Right lobe of liver (tissue), 6 donors: ENCODE measurements at places on chromosomes 12 and 14. TPM values are rescaled to one million over a fixed set of nuclear protein-coding genes. Genes with fewer than 3 reads are reported as not detected.
A peak's percentile ranks its signal among the peaks of the same experiment; 100 is the strongest.

GRCh38 chr12:51320311-51320694, 3.7 kb downstream of the BIN2 start:
- no peak for DNase-seq

GRCh38 chr12:3113671-3114325, 36.6 kb downstream of the TSPAN9 start:
- DNase-seq, result peak; percentile 77

Gene CCDC85C
- 20.5 TPM for total RNA-seq

- DNase-seq, result no peak
These were observed 465.5 kb upstream of the ATP2B1 start for GRCh38 chr12:90174198-90174510.

DNA sequence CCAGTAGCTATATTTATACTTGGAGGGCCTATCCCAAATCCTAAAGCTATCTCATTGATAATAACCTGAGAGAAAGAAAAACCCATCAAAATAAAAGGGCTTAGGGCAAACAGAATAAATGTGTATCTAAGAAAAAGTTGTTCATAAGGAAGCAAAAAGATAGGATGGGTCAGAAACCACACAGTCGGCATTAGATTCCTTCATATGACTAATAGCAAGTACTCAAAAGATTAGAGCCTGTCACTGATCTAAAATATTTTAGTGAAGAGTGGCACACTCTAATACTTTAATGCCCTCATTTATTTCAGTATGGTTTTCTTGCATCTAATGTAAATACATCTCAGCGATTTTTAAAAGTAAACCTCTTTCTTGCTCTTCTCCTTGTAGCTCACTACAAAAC, 17.1 kb upstream of the NAV3 start:
- no peak for DNase-seq

- DNase-seq, result no peak
These were observed 34.9 kb upstream of the SPTSSA start for GRCh38 chr14:34496679-34497513.

DNA sequence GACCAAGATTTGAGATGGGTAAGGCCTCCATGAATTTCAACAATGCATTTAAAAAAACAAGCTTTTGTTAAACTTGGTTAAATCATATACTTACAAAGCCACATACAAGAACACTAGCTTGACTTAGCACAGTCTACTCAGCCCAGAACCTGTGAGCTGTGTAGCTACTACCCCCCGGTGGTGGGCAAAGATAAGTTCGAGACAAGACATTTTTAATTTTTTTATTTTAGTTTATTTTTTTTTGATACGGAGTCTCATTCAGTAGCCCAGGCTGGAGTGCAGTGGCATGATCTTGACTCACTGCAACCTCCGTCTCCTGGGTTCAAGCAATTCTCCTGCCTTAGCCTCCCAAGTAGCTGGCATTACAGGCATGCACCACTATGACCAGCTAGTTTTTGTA, 3.7 kb upstream of the NECAP1 start:
- no peak for DNase-seq

Gene EML5
- 0.56 TPM for total RNA-seq

DNA sequence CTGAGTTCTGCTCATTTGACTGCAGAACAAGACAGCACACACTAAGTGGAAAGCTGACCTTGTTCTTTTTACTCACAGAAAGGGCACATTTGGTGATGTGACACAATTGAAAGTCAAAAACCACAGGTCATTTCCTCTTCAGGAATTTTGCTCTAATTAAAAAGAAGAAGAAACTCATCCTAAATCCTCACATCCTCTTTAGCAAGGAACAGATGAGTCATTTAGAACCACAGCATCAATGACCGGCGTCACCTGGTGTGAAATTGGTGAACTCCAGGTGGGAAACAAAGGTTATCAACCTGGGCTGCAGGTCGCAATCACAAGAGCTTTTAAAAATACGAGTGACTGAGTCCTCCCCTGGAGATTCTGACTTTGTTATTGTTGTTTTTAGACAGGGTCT, 2.9 kb upstream of the RNU6-8 start:
- DNase-seq, result no peak

- no peak for DNase-seq
These were observed 64.3 kb downstream of the PCNX1 start for GRCh38 chr14:70971560-70971959.

Gene MTRFR
- 7.5 TPM for total RNA-seq

Gene PIWIL1
- total RNA-seq, result not detected

GRCh38 chr14:102594514-102595175, 2.2 kb downstream of the RCOR1 start:
- DNase-seq, result peak; percentile 58

Gene GPR137C
- total RNA-seq, result 0.19 TPM

DNA sequence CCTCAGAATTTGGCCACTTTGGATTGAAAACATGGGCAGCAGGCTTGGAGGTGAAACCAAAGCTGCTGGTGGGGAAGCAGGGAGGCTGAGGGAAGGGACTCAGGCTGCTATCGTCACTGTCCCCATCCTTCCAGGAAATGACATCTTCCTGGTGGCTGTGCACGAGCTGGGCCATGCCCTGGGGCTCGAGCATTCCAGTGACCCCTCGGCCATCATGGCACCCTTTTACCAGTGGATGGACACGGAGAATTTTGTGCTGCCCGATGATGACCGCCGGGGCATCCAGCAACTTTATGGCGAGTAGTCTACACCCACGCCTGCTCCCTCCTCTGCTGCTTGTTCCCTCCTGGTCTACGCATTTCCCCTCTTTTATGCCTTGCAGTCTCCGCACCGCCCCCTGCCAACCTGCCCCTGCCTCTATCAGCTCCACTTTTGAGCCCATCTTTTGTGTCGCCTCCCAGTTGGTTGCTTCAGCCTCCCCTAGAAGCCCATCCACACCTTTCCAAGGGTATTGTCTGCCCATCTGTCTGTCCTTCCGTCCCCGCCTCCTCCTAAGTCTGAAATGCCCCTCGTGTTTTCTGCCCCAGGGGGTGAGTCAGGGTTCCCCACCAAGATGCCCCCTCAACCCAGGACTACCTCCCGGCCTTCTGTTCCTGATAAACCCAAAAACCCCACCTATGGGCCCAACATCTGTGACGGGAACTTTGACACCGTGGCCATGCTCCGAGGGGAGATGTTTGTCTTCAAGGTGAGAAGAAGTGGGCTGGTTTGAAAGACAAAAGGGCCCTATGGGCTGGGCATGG, 6.9 kb downstream of the MMP14 start:
- no peak for DNase-seq

Gene COCH
- total RNA-seq, result 2.9 TPM

Gene ESR2
- total RNA-seq, result not detected

- no peak for DNase-seq
These were observed 48.4 kb upstream of the IFNG-AS1 start for GRCh38 chr12:67940780-67941243.

Gene MIP
- total RNA-seq, result 0.91 TPM

DNA sequence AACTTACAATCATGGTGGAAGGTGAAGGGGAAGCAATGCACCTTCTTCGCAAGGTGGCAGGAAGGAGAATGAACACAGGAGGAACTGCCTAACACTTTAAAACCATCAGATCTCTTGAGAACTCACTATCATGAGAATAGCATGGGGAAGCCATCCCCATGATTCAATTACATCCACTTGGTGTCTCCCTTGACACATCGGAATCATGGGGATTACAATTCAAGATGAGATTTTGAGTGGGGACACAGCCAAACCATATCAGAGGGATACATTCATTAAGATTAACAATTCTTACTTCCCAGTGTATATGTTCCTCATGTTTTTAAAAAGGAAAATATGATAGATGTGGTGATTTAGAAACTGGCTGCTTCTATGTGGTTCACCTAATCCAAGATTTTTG, 117.9 kb downstream of the PDE3A start:
- no peak for DNase-seq

DNA sequence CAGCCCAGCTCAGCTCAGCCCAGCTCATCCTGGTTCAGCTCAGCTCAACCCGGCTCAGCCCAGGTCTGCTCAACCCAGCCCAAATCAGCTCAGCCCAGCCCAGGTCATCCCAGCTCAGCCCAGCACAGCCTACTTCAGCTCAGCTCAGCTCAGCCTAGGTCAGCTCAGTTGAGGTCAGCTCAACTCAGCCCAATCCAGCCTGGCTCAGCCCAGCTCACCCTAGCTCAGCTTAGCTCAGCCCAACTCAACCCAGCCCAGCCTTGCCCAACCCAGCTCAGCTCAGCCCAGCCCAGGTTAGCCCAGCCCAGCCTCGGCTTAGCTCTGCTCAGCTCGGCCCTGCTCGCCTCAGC, 332.3 kb downstream of the TMEM121 start:
- DNase-seq, result peak; percentile 18

DNA sequence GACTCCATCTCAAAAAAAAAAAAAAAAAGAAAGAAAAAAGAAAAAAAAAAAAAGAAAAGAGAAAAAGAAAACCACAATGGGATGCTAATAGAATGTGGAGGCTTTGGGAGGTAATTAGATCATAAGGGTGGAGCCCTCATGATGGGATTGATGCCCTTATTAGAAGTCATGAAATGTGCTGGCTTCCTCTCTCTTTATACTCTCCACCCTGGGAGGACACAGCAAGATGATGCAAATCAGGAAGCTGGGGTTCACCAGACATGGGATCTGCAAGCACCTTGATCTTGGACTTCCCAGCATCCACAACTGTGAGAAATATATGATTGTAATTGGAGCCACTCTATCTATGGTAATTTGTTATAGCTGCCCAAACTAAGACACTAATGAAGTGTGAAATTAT, 13.4 kb upstream of the DRAM1 start:
- DNase-seq, result no peak

DNA sequence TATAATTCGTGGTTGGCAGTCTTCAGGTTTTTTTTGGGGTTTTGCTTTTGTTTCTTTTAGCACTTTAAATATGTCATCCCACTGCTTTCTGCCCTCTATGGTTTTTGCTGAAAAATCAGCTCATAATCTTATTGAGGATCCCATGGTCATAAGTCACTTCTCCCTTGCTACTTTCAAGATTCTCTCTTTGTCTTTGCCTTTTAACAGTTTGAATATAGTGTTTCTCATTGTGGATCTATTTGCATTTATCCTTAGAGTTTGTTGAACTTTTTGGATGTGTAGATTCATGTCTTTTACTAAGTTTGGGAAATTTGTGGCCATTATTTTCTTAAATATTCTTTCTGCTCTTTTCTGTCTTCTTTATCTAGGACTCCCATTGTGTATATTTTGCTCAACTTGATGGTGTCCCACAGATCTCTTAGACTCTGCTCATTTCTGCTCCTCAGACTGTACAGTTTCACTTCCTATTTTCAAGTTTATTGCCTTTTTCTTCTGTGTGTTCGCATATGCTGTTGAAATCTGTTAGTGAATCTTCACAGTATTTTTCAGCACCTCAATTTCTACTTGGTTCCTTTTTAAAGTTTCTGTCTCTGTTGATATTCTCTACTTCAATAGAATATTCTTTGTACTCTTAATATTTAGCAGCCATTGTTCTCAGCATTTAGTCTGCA, 70.8 kb downstream of the WNK1 start:
- no peak for DNase-seq

Gene IL26
- total RNA-seq, result not detected

Gene RIMKLB
- 2.4 TPM for total RNA-seq
